ENCODE measurements at places on chromosomes 16 and 17.

DNA sequence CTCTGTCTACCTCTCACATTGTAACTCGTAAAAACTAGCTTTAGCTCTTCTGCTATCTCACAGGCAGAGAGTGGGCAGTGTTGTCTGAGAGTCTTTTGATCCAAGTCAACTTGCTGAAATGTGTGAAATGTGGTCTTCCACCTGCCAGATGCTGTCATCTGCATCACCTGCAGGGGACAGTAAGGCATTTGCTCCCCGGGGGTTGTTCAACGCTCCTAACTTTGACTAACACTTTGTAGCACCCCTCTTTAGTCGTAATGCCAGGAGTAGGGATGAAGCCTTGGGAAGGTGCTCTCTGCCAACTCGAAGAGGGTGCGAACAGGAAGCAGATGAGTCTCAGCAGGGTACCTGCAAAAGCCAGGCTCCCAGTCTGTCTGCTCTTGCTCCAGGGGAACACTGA lies 36.1 kb downstream of the SNX11 start:
- no peak for DNase-seq

DNA sequence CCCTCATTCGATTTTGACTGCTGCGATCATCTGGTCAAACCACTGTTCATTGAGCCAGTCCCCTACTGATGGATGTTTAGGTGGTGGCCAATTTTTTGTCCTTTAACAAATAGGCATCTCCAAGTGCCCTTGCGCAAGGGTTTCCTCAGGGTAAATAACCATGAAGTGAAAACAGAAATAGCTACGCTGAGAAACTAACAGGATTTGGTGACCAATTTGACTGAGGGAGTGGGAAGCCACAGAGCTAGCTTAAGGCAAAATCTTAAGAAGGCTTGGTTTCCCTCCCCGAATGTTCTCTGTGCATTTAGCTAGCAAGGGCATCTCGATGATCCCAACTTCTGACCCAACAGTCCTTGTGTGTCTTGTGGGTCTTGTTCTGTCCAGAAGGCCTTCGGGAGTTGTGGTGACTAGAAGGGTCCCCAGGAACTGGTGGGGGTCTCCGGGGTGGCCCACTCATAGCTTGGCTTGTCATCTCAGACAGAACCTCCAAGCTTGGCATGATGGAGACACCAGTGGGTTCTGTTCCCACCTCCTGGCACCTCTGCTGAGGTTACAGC lies 117.2 kb downstream of the SOCS1 start:
- no peak for DNase-seq

DNA sequence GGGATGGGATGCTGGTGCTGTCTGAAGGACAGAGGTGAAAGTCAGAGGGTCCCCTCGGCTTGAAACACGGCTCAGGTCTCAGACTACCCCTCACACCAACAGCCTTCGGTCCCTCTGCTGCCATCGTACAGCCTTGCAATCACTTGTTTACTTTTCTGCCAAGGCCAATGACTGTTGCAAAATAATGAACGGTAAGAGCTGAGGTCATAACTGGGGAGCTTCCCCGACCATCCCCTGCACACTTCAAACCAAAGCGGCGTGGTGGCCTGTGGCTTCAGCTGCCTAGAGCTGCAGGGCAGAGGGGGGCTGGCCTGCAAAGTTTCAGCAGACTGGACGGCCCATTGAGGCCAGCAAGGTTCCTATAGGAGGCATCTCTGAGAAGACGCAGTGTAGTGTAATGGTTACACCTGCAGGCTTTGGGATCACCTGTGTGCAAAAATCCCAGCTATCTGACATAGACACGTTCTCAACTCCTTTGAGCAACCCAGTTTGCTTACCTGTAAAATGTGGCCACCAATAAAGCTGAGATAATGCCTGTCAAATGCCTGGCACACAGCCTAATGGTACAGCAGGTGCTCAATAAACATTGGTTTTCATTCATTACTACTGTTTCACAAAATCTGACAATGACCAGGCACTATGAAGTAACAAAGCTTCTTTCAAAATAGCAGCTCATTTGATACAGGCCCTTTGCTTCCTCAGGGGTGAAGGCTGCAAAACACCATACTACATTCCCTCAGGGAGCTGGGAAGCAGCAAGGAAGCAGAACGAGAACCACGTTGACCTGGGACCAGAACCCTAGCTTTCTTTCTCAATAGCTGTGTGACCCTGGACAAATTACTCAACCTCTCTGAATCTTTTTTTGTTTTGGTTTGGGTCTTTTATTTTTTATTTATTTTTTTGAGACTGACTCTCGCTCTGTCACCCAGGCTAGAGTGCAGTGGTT lies 5.0 kb downstream of the PAM16 start:
- peak; percentile 59 for DNase-seq

DNA sequence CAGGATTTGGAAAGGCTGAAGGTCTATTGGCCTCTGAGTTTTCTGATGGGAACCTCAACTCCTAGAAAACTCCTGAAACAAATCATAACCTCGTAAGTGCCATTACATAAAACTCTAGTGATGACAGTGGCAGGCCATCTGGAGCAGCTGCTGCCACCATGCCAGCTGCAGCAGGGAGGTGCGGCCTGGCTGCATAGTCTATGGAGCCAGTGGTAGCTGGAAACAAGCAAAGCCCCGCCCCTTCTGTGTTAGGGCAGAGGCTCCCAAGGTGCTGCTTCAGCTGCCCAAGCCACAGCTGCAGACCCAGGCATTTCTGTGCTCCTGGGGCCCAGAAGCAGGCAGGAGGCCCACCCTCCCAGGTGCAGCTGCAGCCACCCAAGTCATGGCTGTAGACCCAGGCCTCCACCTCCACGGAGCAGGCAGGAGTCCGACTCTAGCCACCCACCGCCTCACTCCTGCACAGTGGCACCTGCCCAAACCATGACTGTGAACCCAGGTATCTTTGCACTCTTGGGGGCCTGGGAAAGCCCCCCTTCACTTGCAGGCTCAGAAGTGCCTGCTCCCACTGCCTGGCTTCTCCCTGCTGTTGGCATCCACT lies 254.1 kb upstream of the KCNJ16 start:
- no peak for DNase-seq

- no peak for DNase-seq
Observed at GRCh38 chr16:63945806-63946205, 1176.1 kb downstream of the CDH11 start.

GRCh38 chr17:81020767-81021497 lies 14.0 kb upstream of the BAIAP2 start:
- no peak for DNase-seq

DNA sequence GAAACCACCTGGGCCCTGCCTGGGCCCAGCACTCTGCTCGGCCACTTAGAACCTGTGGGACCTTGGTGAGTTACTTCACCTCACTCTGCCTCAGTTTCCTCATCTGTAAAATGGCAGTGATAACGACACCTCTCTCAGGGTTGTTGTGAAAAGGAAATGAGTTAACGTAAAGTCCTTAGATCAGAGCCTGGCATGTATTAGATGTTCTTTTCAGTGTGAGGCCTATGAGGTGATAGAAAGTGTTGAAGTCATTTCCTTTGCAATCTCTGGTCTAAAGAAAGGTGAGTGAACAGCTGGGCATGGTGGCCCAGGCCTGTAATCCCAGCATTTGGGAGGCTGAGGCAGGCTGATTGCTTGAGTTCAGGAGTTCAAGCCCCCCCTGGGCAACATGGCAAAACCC lies 51.7 kb upstream of the LGALS9 start:
- no peak for DNase-seq

DNA sequence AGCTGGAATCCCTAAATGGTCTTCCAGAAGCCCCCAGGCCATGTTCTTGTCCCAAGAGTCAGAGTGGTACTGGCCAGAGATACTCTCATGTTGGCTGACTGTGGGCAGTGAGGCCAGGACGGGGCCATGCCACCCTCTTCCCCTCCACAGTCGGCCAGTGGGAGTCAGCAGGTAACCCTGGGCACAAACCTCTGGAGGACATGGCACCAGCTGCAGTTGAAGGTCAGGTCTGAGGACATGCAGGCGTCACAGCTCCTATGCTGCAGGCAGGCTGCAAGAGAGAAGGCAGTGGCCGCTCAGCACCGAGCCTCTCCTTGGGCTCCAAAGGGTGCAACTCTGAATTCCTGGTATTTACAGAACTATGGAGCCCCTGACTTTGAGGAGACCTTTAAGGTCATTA lies 68.2 kb downstream of the PLXDC1 start:
- no peak for DNase-seq
